ENCODE measurements at places on chromosomes 3 and 15.

DNA sequence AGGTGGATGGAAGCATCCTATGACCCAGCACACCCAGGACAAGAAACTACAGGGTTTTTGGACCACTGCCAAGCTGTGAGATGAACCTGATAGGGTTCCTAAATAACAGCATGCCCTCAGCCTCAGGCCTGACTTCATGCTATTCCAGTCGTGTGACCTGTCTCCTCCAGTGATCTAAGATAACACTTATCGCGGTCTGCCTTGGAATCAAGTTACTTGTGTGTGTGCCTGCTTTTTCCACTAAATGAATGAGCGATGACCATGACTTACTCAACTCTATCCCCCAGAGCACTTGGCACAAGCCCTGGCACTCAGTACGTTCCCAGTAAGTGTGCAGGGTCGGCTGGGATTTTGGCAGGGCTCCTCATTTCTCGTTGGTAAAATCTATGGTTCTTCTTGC lies 172.7 kb upstream of the TP63 start:
- no peak for DNase-seq

- DNase-seq, result no peak
These were observed 318.5 kb upstream of the ARPP21 start for GRCh38 chr3:35320646-35321407.

GRCh38 chr15:22891426-22892210 lies 53.2 kb downstream of the NIPA2 start:
- no peak for DNase-seq

GRCh38 chr3:40741729-40742128 lies 217.0 kb downstream of the ZNF621 start:
- DNase-seq, result no peak

- no peak for DNase-seq
These were observed 18.7 kb downstream of the PLXNA1 start for GRCh38 chr3:127001486-127002194.

DNA sequence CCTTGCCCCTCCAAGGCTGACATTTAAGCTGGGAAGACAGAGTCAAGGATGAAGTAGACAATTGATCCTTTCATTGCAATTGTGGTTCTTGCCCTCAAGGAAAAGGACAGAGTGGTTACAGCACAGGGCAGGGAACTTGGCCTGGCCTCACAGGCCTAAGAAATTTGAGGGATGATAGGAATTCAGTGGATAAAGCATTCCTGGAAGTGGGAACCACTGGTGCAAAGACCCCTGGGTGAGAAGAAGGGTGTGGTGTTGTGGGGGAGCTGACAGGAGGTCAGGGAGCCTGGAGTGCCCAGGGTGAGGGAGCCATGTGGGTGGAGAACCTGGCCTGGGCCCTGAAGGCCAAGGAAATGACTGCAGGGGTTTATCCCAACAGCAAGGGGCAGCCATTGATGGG lies 287.4 kb downstream of the UACA start:
- no peak for DNase-seq

- DNase-seq, result no peak
These were observed 474.9 kb downstream of the ROBO2 start for GRCh38 chr3:77514766-77515165.

GRCh38 chr3:58044691-58045483 lies 36.7 kb downstream of the FLNB start:
- DNase-seq, result no peak

DNA sequence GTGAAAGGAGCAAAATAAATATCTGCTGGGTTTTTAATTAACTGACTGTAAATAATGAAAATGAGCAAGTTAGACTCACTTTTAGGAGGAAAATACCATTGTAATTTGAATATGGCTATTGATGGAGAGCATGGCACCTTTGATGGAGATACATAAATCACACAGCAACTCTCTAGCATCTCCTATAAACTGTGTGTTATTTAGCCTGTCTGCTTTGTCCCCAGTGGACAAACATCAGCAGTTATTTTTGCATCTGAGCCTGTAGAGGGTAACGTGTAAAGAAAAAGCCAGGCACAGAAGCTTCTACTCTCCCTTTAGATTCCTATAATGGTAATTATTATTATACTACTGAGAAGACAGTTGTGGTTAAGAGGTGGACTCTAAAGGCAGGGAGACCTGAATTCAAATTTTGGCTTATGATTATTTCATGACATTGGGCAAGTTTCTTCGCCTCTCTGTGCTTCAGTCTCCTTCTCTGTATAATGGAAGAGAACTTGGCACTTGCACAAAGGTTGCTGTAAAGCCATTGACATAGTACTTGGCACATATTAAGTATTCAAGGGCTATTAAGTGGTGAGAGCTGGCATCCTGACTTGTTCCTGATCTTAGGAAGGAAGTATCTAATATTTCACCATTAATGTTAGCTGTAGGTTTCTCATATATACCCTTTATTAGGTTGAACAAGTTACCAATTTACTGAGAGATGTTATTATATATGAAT lies 289.5 kb upstream of the TRIM42 start:
- no peak for DNase-seq

DNA sequence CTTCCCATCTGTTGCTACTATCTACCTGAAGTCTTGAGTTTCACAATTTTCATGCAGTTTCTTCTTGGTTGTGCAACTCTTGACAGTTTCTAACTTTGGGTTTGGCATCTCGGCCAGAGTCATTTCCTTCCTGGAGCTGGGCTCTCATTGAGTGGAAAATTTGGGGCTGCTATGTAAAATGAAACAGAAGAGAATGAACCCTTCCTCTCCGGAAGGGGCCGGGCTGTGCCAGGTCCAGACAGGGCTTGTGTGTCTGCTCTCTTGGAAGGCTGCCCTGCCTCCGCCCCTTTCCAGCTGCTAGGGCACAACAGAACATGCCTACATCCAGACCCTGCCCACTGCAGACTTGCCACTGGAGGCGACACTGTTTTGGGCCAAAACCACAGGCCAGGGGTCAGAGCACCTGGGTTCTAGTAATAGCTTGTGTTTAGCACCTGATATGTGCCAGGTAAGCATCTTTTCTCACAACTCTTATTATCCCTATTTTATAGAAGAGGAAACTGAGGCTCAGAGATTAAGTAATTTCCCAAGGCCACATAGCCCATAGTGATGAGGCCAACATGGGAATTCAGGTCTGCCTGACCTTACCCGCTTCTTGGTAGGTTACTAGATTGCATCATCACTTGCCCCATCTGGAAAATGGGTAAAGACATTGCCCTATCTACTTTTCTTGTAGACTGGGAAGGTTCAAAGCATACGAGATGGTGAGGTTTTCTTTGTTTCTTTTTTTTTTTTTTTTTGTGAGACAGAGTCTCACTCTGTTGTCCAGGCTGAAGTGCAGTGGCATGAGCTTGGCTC lies 25.0 kb downstream of the IRAK2 start:
- DNase-seq, result no peak

GRCh38 chr15:64344651-64345294 lies 11.2 kb downstream of the CSNK1G1 start:
- no peak for DNase-seq

- no peak for DNase-seq
These were observed 30.7 kb downstream of the CLEC3B start for GRCh38 chr3:45056608-45057301.

GRCh38 chr15:33852570-33852969 lies 115.7 kb upstream of the CHRM5 start:
- DNase-seq, result no peak

- no peak for DNase-seq
These were observed 371 bp upstream of the CLSTN2 start for GRCh38 chr3:139934613-139935015.

- no peak for DNase-seq
These were observed 199.8 kb upstream of the TLE3 start for GRCh38 chr15:70297465-70298058.

GRCh38 chr15:58357529-58358476 lies 74.0 kb upstream of the LIPC start:
- DNase-seq, result no peak

DNA sequence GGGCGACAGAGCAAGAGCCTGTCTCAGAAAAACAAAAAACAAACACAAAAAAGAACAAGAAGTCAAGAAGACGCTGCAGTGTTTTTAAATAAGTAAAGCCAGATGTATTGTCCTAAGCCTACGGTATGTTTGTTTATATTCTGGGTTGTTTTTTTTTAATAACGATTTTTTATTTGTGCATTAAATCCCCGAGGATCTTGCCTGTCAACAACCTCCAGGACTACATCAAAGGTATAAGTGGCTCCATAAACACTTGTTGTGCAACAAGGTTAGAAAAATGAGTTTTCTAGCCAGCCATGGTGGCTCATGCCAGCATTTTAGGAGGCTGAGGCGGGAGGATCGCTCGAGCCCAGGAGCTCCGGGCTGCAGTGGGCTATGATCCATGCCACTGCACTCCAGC lies 26.1 kb downstream of the ITGB5 start:
- DNase-seq, result no peak

- no peak for DNase-seq
These were observed 1121.4 kb upstream of the ALCAM start for GRCh38 chr3:104245261-104245660.

DNA sequence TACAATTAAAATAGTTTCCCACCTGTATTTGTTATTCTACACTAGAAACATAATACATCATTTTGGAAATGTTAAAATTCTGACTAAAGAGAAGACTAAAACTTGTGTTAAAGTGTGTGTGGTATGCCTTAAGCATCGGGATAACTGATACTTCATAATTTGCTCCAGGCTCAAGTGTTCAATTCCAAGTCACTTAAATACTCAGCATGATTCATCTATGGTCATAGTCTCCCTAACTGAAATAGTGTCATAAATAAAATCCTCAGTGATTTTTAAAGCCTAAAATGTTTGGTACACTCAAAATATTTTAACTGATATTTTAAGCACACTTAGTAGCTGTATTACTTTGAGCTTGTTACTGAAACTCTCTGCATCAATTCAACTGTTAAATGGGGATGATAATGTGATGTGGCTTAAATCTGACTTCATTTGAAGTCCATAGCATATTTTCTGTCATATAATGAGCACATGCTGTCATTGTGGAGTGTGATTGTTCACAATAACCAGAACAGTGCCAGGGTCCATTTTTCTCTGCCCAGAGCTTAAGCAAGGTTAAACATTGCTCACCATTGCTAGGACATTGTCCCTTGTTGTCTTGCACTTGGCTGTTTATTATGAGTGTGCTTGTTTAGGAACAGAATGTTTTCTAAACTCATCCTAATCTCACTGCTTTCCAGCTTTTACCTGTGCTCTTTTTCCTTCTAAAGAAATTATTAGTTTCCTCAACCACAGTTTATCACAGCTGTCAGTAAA lies 122.2 kb downstream of the KLHL25 start:
- no peak for DNase-seq

DNA sequence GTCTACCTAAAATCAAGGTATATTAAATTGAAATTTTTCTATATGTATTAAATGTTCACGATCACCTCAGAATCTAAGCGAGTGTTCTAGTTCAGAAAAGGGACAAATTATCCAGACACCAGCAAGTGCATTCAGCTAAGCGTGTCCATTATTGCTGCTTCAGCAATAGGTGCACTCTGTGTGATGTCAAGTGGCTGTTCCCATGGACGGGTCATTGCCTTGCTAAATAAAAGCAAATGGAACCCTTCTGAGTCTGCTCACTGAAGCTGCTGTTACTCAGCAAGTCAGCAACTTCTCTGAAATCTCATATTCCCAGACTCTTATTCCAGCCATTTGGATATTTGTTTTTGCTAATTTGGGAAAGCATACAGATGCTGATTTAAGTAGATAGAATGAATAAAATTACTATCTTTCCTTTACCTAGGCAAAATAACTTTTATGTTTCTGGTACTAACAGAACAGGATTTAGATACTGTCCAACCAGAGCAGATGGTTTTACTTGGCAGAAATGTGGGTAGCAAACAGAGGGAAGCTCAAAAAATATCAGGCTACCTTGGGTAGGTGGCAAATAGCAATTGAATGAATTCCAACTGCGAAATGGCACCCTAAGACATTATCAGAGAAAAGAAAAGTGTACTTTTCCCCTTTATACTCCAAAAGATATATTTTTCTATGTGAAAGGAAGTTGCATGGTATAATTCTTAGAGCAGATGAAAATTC lies 407.0 kb downstream of the GAP43 start:
- DNase-seq, result no peak

- no peak for DNase-seq
These were observed 65.6 kb downstream of the ATP10A start for GRCh38 chr15:25797511-25797935.

DNA sequence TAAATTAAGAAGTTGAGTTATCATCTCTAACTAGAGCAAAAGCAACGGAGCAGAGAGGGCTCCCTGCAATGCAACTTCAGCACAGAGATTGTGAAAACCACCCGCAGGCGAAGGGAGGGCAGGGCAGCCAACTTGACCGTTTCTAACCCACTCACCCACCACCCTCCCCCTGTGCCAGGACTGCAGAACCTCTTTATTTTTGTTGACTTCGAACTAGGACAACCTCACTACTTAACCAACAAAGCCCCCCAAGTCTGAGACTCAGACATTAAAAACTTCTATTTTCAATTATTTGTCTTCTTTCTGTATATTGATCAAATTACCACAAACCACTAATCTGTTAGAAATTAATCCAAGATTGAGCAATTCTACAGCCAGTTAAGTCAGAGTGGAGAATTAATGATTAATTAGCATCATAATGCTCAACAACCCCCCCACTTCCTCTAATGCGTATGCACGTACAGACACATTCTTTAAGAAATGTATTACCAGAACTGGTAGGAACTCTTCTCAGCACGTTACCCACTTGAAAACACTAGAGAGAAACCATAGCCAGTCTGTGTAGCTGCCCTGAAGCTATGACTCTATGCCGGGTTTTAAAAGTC lies 2.0 kb downstream of the MGLL start:
- no peak for DNase-seq

GRCh38 chr15:85910834-85911233 lies 116.1 kb upstream of the KLHL25 start:
- DNase-seq, result no peak

DNA sequence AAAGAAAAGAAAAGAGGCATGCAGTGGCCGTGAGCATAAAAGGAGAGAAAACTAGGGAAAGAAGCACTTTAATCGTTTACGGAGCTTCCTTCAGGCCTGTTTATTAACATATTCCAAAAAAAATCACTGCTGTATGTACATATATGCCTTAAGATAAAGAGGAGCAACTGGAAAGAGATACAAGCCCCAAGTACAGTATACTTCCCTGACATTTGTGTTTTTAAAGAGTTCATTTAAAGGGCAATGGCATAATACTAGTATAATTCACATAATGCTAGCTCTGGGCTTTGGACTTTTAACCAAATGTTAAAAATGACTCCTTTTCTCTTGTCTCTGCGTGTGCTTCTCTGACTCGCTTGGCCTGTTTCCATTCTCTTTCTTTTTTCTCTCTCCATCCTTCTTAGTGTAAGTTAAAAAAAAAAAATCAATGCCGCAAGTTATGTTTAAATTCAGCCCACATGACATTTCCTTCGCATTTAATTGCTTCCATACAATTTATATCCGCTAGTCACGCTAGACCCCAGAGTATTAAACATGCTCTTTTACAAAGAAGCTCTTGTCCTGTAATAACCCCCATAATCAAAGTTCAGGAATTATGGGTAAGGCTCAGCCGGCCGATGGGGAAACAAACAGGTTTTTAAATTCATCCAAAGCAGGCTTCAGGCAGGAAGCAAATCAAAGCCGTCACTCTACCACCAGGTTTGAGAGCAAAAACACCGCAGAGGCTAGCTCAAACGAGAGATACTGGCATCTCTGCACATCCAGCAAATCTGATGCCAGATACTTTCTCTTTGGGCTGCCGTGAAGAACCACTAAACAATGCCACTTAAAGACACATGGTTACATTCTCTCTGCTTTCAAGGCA lies 19.4 kb downstream of the WWTR1 start:
- DNase-seq, result no peak

- no peak for DNase-seq
These were observed 601.1 kb downstream of the FHIT start for GRCh38 chr3:60650171-60650570.

Data from stimulated activated CD8-positive, alpha-beta memory T cell treated with anti-CD3 and anti-CD28 coated beads, Interleukin-4, amount 100 ng/mL, for 4 hours (primary cell).